Fibroblast of skin of abdomen (primary cell): ENCODE measurements at places on chromosomes 3 and 15.
A peak's percentile ranks its signal among the peaks of the same experiment; 100 is the strongest.

- no peak for DNase-seq
Observed at GRCh38 chr3:146092230-146092629, 68.8 kb downstream of the PLOD2 start.

GRCh38 chr3:42532229-42532628 lies 29.8 kb downstream of the VIPR1 start:
- DNase-seq = no peak

- DNase-seq = no peak
Observed at GRCh38 chr3:29639578-29640290, 358.9 kb downstream of the RBMS3 start.

DNA sequence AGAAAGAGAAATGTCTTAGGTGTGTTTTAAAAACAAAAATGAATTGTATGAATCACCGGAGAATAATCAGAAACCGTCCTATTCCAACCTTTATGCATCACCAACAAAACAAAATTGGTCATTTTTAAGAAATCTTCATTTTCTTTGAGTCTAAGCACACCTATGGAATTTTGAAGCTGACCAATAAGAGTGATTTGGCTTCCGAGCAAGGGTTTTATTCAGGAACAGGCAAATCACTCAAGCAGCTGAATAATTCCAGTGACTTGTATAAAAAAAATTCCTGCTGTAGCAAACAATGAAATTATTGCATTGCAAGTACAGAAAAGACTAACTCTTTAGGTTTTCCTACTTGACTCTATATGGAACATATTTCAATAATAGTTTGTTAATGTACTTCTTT lies 83.8 kb upstream of the FNDC3B start:
- peak; percentile 47 for DNase-seq

- no peak for DNase-seq
Observed at GRCh38 chr3:134959516-134959915, 164.5 kb downstream of the EPHB1 start.

DNA sequence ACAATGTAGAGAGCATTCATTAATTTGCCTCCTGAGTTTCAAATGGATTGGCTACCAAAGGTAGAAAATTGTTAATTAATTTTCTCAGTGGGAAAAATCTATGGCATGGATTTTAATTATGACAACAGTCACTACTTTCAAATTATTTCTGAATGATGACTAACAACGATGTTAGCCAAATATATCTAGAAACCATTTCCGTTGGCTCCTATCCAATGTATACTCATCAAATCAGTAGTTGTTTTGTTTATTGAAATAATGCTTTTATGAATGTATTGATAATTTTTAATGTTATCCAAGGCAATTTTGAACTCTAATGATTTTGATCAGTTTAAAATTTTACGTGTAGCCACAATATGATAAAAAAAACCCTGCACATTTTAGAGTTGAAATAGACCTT lies 333.4 kb downstream of the NAALADL2 start:
- DNase-seq = no peak

DNA sequence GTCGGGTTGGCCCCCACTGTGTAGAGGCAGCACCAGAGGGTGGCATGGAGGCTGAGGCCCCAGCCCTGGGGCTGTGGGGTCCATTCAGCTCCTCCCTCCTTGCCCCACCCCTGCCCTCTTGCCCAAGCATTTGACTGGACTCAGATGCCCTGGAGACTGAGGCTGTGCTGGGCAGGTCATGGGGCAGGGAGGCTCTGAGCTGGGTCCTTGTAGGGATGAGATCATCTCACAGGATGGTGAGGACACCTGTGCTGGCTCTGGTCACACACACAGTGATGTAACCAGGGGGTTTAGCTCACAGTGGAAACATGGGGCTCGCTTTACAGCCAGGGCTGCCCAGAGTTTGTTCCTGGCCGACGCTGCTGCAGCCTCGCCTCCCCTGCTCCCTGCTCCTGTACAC lies 17.8 kb downstream of the ALPK3 start:
- DNase-seq = no peak

GRCh38 chr15:95291898-95292472 lies 1038.5 kb upstream of the NR2F2 start:
- peak; percentile 51 for DNase-seq

- peak; percentile 20 for DNase-seq
Observed at GRCh38 chr15:87741350-87741749, 515.2 kb downstream of the NTRK3 start.

- DNase-seq = no peak
Observed at GRCh38 chr15:100230784-100231183, 111.0 kb downstream of the ADAMTS17 start.

- DNase-seq = no peak
Observed at GRCh38 chr15:63264688-63265293, 12.6 kb upstream of the APH1B start.

DNA sequence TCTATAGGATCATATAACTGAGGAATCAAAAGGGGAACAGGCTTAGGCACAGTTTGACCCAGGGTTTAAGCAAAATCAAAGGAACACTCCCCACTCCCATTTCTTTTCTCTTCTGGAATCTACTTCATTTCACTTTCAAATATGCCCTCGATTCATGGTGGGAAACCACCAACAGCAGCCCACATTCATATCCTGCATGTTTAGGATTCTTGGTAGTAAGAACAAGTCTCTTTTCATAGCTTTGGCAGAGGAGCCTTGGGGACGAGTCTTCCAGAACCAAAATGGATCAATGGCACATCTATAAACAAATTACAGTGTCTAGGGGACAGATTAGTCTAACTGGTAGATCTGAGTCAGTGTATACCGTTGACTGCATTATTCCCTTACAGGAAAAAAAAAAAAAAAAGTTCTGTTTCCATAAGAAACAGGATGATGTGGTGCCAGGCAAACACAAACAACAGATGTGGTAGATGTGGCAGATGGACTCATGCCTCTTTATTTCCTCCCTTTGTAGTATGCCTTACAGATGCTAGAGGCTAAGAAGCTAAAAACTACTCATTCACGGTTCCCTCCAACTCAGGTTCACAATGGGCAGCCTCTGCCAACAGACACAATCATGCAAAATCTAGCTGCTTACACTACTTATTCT lies 578.3 kb upstream of the ADAMTS9 start:
- peak; percentile 9 for DNase-seq

DNA sequence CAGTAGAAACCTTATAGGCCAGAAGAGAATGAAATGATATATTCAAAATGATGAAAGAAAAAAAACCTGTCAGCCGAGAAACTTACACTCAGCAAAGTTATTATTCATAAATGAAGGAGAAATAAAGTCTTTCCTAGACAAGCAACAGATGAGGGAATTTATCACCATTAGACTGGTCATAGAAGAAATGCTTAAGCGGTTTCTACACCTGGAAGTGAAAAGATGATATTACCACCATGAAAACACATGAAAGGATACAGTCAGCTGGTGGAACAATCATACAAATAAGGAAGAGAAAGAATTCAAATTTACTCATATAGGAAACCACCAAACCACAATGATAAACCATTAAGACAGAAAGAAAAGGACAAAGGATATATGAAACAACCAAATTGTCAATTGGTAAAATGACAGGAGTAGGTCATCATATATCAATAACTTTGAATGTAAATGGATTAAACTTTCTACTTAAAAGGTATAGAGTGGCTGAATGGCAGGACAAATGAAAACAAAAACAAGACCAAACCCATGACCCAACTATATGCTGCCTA lies 29.9 kb upstream of the PRR23C start:
- DNase-seq = no peak

- peak; percentile 43 for DNase-seq
Observed at GRCh38 chr15:68550498-68551295, 28.1 kb upstream of the CORO2B start.

DNA sequence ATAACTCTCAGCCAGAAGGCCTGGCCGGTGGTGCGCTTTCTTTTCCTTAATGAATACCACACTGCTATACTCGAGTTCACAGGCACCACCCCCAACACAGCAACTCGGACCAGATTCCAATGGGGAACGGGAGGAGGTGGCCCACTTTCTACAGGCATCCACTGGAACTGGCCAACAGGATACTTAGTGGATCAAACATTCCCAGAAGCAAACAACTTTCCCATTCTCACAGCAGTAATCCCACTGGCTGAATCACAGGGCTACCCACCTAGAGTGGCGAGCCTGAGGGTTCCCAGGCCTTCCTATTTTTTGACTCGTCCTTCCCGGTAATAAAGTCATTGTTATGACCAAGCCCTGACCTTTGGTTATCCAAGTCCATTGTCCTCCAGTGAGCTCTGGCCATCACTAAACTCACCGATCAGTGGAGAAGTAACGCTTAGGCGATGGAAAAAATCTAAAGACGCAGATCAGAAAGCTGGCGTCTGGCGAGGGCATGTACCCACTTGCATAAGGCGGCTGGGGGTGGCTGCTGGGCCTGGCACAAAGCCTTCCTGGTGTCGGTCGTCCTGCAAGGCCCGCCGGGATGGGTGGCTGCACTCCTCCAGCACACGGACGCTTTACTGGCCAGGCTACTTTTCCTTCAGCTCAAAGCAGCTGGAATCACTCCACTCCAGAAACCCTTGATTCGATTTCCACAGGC lies 1.2 kb downstream of the EOGT start:
- peak; percentile 73 for DNase-seq

DNA sequence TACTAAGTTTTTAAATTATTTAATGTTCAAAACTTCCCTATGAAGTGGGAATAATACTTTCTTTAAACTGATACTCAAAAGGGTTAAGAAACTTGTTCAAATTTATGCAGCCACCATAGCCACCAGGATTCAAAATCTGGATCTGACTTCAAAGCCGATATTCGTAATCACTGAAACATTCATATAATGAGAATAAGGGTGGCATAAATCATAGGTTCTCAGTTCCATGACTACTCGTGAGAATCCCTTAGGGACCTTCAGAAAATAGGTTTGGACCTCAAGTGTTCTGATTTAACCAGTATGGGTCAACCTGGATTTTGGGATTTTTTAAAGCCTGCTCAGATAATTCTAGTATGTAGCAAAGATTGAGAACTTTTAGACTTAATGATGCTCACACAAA lies 160.6 kb downstream of the RBMS3 start:
- DNase-seq = no peak

- DNase-seq = no peak
Observed at GRCh38 chr3:62975566-62975965, 100.3 kb upstream of the CADPS start.

GRCh38 chr3:125634336-125634950 lies 39.1 kb upstream of the OSBPL11 start:
- no peak for DNase-seq

DNA sequence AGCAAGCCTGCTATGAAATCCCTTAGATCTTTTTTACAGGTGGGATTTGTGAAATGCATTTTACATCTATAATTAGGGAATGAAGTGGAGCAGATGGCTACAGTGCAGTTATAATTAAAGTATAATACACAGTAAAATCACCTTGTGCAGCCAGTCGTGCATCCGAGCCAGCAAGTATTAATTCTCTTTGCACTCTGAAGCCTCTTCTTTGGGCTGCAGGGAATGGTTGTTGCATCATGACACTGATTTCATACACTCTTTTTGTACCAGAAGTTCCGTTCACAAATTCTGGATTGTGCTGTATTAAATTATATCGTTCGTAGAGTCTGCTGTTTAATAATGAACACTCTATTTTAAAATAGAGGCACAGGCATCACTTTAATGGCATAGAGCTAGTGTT lies 28.7 kb upstream of the TP63 start:
- DNase-seq = no peak

DNA sequence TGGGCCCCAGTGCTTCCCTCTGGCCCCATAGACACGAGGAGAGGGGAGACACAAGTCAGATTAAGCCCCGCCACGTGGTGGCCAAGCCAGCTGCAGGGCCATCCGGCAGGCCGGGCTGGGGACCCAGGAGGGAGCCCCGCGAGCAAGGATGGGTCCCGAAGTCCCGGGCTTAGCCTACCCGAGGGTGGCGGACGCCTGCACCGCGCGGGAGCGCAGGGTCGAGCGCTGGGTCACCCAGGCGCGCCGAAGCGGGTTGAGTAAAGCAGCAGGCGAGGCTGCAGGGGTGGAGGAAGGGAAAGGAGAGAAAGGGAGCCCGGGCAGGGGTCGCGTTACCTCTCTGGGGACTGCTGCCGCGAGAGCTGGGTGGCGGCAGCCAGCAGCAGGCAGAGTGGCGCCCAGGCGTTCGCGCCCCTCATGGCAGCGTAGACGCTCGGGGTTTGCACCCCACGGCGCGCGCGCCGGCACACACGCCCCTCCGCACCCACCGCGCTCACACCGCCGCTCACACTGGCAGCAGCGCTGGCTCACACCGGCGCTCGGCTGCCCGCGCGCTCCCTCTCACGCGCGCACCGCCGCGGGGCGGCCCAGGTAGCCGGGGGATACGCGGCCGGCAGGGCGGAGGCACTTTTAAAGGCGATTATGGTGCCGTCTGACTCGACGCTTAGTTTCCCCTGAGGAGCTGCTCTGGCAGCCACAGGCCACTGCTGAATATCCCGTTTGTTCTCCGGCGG lies at the start of gene PCOLCE2:
TSS of gene PCOLCE2 (minus strand) at position 603 of the 731 bp plus-strand sequence. CDS start at position 416, 187 bp downstream.
- DNase-seq = peak; percentile 31

DNA sequence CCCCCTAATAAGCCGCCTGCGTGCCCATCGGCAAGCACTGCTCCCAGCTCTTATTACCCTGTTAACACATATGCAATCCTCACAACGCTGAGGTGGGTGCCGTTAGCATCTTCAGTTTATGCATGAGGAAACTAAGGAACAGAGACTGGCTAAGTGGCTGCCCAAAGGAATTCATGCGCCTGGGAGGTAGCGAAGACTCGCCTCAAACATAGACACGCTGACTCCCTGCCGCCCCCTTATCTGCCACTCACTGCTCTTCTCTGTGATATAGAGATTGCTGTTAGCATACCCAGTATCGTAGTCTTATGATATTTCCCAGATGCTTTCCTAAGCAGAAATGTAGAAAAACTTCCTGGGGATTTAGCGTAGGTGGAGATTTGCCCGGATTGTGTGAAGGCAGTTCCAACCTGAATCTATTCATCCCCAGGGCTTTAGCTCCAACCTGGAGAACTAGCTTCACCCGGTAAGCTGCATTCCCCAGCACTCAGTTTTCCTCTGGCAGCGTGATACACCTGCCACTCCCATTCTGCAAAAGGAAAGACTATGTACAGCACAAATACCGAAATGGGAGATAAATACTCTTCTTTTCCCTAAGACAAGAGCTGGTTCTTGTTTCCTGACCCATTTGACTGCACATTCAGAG lies 23.7 kb upstream of the CD47 start:
- DNase-seq = no peak

DNA sequence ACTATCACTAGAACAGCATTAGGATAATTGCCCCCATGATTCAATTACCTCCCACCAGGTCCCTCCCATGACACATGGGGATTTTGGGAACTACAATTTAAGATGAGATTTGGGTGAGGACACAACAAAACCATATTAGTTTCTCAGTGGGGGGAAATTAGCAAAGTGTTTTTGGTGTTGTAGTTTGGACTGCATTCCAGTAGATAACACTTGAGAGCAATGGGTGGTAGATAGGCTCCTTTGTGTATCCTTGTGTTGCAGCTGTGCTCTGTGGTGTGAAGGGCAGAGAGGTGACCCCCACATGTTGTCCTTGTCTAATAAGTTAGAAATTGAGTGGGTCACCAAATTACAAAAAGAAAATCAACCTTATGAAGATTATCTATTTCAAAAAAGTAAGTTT lies 223.8 kb downstream of the SATB1 start:
- no peak for DNase-seq
